IMR-90 (cell line): ENCODE measurements at places on chromosomes 11 and 22. TPM values are rescaled to one million over a fixed set of nuclear protein-coding genes. Genes with fewer than 3 reads are reported as not detected.

Gene POTEH
- total RNA-seq = not detected in 2 replicates

Gene SMIM38
- under 0.01 and 0.28 TPM in 2 replicates for total RNA-seq

Gene MPZL2
- not detected in 2 replicates for total RNA-seq

Gene SLC43A3
- 10.6 and 12.7 TPM in 2 replicates for total RNA-seq

Gene SLC16A8
- total RNA-seq = not detected in 2 replicates

Gene SYT8
- total RNA-seq = not detected in 2 replicates

Gene MCAM
- total RNA-seq = 131 and 165 TPM in 2 replicates

Gene SCGB1A1
- not detected in 2 replicates for total RNA-seq

DNA sequence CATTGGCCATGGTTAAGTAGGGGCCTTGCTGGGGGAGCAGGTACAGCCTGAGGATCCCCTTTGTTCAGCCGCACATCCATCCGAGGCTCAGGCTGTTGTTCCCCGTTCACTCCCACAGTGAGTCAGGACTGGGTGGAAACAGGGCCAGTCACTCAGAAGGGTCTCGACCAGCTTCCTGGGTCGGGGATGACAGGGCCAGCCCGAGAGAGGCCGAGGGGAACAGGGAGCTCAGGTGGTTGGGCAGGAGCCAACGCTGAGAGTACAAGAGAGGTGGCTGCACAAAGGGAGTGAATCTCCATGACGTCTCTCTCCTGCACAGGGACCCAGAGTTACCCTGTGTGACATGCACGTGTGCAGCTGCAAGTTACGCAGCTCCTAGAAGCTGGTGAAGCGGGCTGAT is 97.2 kb upstream of the SHANK2 start:
- peaks cover 56% of the 10 kb centered on the region for H3K27me3 ChIP-seq
- H3K4me1 ChIP-seq = no peaks in the 10 kb centered on the region
- no peak for DNase-seq
- no peak overlapping the region for H3K27ac ChIP-seq

DNA sequence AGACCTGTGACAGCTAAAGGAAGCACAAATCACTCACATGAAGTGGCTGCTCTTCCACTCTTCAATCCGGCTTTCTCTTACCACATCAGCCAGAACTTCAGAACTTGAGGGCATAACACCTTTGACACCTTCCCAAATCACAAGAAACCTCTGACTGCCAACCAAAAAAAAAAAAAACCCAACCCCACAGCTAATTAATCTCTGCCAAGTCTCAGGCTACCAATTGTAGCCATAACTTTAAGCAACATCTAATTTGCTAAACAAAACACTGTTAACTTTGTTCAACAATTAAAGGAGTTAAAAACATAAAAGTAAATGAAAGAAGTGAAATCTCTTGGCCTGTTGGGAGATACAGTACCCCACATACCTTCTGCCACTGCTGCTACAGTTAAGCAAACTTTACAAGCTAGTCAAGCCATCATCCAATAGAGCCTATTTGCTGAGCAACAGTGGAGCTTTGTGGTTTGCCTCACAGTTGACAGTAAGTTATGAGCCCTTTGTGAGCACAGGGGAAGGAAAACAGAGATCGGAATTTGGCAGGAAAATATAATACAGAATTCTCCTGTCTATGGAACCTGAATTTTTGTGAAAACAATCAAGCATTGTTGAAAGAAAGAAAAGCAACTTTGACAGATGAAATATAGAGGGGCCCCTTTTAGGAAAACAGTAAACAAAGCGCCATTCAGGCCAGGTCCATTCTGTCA is at the start of gene SOX6:
SOX6 (minus strand) TSS at position 490 of the 704 bp plus-strand sequence. CDS start 15,298 bp downstream, outside the sequence.
- DNase-seq = peak; percentile 67
- no peaks in the 10 kb centered on the region for H3K27me3 ChIP-seq

DNA sequence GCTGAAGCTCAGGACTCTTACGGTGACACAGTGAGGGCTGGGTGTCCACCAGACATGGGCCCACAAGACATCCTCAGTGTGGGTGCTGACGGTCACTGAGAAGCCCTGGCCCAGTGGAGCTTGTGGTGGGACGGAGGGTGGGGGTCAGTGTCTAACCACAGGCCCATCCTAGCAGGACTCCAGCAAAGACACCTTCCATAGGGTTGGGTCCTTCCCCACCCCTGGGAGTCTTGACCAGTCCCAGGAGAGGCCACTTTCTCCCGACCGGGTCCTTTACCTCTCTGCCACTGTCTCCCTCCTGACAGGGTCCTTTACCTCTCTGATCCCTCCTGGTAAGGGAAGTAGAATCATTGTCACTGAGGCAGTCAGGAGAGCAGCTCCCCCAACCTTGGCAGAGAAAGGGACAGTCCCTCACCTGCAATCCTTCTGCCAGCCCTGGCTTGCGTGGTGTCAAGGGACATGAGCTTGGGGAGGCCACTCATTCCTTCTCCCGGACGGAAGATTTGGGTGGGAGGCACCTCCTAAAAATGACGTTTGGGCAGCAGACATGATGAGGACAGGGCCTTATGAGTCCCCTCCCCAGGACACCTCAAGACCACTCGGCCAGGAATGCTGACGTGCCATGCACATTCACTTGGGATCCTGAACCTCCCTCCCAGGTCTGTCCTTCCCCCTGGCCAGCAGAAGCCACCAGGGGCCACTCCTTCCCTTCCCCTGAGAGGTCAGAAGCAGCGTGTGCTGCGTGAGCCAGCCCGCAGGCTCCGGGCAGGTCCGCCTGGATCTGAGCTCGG is 91.5 kb upstream of the FGF3 start:
- H3K36me3 ChIP-seq = no peaks in the 10 kb centered on the region
- peaks cover 3% of the 10 kb centered on the region; the same call in 1 of the 2 replicates for H3K27me3 ChIP-seq
- H3K4me3 ChIP-seq = no peak overlapping the region
- no peak for DNase-seq

DNA sequence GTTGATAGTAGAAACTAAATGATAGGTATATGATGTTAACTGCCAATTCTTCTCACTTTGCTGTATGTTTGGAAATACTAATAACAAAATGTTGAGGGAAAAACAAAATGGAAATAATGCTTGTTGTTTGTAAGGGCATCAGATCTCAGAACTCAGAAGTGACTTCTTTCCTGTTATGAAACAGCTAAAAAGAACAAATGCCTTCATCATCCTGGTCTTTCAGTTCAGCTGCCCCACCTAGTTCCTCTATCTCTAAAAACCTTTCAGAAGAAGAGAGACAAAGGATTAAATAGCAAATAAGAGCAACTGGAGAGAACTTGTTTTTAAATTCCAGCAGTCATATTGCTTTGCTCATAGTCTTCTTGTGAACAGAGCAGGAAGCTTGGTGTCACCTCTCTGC is 345.3 kb upstream of the NCAM1 start:
- H3K27ac ChIP-seq = no peak overlapping the region
- H3K27me3 ChIP-seq = no peaks in the 10 kb centered on the region
- no peak overlapping the region for H3K4me3 ChIP-seq

DNA sequence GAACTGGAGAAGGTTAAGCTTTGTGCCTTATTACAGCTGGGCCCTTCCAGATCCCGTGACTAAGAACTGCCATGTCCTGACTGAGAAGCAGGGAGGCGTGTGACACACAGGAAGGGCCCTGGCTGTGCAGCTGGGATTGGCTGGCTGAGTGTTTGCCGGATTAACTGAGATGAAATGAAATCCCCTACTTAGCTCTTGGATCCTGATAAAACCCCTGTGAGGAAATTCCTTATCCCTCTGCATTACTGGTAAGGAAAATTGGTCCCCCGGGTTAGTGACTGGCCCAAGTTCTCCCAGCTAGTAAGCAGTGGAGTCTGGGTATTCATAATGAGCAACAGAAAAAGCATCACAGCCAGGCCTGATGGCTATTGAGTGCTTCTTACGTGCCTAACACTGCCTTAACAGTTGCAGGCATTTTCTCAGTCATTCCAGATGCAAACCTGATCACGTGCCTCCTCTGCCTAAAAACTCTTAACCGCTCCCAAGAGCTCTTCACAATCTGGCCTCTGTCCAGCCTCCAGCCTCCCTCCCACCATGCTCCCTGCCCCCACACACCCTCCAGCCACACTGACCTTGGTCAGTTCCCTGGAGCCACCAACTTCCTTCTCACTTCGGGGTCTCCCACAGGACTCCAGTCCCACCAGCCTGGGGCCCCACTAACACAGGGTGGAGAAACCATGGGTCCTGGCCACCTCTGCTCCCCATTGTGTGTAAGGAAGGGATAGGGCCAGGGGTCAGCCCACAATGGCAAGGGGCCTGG is 37.8 kb downstream of the ARRB1 start:
- H3K4me1 ChIP-seq = peaks cover 13% of the 10 kb centered on the region
- no peak overlapping the region for H3K4me3 ChIP-seq
- H3K27ac ChIP-seq = peak overlapping the region; percentile 2; the same call in 1 of the 2 replicates
- DNase-seq = peak; percentile 81
- H3K36me3 ChIP-seq = peaks cover 2% of the 10 kb centered on the region; the same call in 1 of the 2 replicates
- no peaks in the 10 kb centered on the region for H3K27me3 ChIP-seq

- no peaks in the 10 kb centered on the region for H3K4me1 ChIP-seq
- no peaks in the 10 kb centered on the region; the same call in 1 of the 2 replicates for H3K27me3 ChIP-seq
- H3K27ac ChIP-seq = no peak overlapping the region
- H3K4me3 ChIP-seq = no peak overlapping the region
- DNase-seq = no peak
- no peaks in the 10 kb centered on the region for H3K36me3 ChIP-seq
These were observed 141.1 kb upstream of the ARHGAP42 start for GRCh38 chr11:100545970-100546369.

DNA sequence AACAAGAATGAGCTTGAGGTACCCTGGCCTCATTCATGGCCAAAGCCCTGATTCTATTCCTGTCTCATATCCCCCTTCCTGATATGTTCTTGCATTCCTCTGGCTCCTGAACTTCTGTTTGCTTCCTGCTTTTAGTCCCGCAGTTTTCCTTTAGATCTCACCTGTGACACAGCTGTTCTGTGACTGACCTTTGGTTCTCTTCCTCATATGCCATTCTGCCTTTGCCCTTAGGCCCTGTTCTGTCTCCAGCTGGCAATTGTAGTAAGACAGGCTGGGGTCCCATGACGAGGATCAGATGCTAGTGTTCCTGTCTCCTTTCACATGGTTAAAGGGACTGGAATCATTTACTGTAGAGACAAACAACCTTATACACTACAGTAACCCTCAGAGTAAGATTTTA is 59.0 kb upstream of the PDE3B start:
- DNase-seq = no peak
- H3K27me3 ChIP-seq = no peaks in the 10 kb centered on the region
- H3K27ac ChIP-seq = no peak overlapping the region
- no peaks in the 10 kb centered on the region for H3K4me1 ChIP-seq
- no peak overlapping the region for H3K4me3 ChIP-seq

- H3K27ac ChIP-seq = no peak overlapping the region
- H3K36me3 ChIP-seq = no peaks in the 10 kb centered on the region
- H3K27me3 ChIP-seq = peaks cover 25% of the 10 kb centered on the region
- DNase-seq = no peak
- H3K4me1 ChIP-seq = no peaks in the 10 kb centered on the region
- no peak overlapping the region for H3K4me3 ChIP-seq
These were observed 146.6 kb downstream of the CSNK2A3 start for GRCh38 chr11:11206484-11206883.

DNA sequence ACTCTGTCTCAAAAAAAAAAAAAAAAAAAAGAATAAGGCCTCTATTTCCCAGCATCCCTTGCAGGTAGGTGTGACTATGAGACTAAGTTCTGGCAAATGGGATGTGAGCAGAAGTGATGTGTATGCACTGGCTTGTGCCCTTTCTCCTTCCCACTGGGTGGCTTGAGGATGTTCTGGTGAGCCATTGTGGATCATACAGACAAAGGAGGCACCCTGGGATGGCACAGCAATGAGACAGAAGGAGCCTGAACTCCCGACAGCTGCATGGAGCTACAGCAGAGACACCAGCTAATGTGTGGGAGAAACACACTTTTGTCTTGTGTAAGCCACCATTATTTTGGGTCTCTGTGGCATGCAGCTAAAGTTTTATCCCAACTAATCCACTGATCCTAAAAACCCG is 10.6 kb upstream of the SORL1 start:
- H3K27ac ChIP-seq = no peak overlapping the region
- no peak overlapping the region for H3K4me3 ChIP-seq
- H3K27me3 ChIP-seq = peaks cover 17% of the 10 kb centered on the region
- no peak for DNase-seq

DNA sequence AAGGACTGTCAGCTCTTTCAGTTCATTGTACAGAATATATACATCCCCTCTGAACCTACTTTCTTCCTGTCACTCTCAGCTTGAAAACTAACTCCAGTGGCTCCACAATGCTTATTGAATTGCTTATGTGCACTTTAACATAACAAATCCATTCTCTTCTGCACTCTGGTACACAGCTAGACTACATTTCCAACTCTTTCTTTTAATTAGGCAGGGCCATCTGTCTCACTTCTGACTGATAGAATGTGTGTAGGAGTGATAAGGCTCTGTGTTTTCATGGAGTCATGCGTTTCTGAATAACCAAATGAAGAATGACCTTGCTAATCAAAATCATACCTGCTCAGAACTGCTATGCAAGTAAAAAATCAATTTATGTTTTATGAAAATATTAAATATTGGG is 278.5 kb upstream of the CCDC179 start:
- H3K36me3 ChIP-seq = no peaks in the 10 kb centered on the region
- DNase-seq = no peak
- H3K4me1 ChIP-seq = no peaks in the 10 kb centered on the region
- H3K4me3 ChIP-seq = no peak overlapping the region
- no peak overlapping the region for H3K27ac ChIP-seq
- no peaks in the 10 kb centered on the region for H3K27me3 ChIP-seq

DNA sequence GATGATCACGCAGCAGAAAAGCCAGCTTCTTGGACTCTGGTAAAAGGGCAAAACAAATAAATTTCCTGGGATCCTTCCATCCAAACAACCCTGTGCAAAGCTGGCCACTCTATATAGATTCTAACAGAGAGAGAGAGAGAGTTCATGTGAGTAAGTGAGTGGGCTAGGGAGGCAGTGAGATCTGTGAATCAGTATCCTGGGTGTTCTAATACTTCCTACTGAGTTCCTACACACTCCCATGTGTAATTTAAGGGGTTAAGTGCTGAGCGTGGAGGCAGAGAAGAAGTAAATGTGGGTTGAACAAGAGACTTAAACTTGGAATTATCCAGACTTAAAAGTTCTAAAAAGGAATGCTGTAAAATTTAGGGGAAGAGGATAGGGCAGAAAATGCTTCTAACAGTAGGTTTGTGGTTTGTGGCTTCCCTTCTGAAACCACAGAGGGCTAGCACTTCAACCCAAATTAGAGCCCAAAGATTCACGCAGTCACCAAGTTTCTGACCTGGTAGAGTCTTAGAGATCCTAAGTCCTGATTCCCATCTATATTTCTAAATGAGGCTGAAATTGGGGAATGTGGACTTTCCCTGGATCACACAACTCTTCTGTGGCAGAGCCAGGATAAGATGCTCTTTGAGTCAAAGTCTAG is 413.9 kb downstream of the TENM4 start:
- no peak overlapping the region for H3K27ac ChIP-seq
- peak; percentile 51 for DNase-seq
- H3K36me3 ChIP-seq = no peaks in the 10 kb centered on the region

DNA sequence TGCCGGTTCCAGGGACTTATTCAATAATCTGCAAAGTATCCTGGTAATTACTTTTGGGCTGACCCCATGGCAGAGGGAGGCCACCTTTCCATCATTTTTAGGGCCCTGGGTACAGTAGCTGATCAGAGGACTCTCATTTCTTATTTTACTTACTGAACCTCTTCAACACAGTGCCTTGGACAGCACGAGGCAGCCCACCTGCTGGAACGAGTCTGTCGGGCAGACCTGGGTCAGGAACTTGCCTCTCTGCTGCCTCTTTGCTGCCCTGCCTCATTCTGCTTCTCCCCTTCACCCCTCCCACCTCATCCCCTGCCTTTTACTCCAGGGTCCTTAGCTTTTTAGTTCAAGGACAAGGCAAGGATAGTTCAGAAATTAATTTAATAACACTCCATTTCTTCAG is 204.5 kb downstream of the CSNK2A3 start:
- H3K27me3 ChIP-seq = peaks cover 24% of the 10 kb centered on the region
- H3K4me1 ChIP-seq = 0 out of 2 replicates have a peak, but pooled peaks cover 3% of the 10 kb centered on the region
- no peaks in the 10 kb centered on the region for H3K36me3 ChIP-seq
- no peak for DNase-seq
- no peak overlapping the region for H3K4me3 ChIP-seq
